ENCODE measurements at places on chromosomes 11 and 22.

DNA sequence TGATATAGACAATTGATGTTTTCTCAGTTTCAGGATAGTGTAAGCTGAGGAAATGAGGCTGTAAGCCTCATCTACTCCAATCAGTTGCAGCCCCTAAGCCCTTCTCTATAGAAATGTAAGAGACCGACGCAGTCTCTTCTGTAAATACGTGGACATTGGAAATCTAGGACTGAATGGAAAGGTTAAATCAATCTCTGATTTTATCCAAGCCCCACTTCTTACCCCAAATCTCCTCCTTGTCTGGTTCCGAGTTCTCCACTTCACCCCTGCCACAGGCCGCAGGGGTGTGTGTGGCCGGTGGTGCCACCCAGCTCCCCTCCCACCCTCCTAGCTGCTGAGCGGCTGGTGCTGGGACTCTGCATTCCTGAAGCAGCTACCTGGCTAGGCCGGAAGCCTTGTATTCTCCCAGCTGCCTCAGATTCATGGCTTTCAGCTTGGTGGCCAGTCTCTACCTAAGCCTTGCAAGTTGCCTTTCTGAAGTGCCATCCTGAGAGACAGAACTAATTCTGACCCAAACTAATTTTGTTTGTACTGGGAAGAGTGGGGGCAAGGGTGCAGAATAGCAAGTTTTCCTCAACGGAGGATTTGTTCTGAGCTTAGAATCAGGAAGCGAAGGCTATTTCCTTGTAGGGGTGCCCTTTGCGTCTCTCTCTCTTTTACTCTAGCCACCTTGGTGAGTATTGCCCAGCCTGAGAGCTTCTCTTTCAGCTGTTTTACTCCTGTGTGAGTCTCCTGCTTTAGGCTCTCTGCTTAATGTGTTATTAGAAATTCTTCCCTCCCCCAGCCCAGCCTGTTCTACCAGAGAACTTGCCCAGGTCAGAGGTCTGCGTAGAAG is 749 bp downstream of the VWA5A start:
- DNase-seq: no peak

GRCh38 chr11:1072116-1072820 is 2.4 kb upstream of the MUC2 start:
- DNase-seq: no peak

- no peak for DNase-seq
These were observed 40.4 kb upstream of the WEE1 start for GRCh38 chr11:9533058-9533457.

- DNase-seq: no peak
These were observed 368.5 kb downstream of the INSC start for GRCh38 chr11:15483205-15483604.

DNA sequence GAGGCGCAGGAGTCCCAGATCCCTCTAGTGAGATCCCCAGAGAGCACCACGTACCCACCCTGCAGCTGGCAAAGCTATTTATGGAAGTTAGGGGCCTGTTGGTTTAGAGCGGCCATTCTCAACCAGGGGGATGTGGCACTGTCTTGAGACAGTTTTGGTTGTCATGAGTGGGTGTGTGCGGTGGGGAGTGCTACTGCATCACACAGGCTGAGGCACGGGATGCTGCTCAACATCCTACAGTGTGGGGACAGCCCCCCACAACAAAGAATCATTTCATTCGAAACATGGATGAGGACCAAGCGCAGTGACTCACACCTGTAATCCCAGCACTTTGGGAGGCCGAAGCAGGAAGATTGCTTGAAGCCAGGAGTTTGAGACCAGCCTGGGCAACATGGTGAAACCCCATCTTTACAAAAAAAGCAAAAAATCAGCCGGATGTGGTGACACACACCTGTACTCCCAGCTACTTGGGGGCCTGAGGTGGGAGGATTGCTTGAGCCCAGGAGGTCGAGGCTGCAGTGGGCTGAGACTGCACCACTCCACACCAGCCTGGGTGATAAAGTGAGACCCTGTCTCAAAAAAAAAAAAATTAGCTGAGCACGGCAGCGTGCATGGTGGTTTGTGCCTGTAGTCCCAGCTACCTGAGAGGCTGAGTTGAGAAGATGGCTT is 28.2 kb downstream of the GGT5 start:
- no peak for DNase-seq

GRCh38 chr22:27297125-27297524 is 504.4 kb downstream of the MN1 start:
- no peak for DNase-seq

DNA sequence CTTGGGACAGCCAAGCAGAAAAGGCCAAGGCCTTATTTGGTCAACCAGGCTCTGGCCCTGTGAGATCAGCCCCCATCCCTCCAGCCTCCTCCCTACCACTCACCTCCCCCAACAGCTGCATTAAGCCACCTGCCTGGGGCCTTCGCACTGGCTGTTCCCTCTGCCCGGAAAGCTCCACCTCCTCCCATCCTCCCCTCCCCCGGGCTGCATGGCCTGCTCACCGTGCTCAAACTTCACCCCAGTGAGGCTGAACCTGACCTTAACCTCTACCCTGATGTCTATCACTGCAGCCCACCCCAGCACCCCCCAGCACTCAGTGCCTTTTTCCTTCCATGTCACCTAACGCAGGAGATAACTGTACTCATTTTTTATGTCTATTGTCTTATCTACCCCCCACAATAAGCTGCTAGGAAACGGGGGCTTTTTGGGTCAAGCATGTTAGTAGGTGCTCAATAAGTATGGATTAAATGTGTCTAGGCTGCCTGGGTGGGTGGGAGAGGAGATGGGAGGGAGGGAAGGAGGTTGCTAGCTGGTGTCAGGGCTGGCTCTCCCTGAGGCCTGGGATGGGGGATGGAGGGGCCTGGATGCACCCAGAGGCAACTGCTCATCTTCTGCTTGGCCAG is 912 bp downstream of the PTPRCAP start:
- no peak for DNase-seq

- peak; percentile 84 for DNase-seq
These were observed 27.0 kb downstream of the ART5 start for GRCh38 chr11:3614742-3615171.

- no peak for DNase-seq
These were observed 208.0 kb downstream of the DDX10 start for GRCh38 chr11:108872781-108873291.

GRCh38 chr22:50016308-50016987 is 3.9 kb upstream of the IL17REL start:
- no peak for DNase-seq

- DNase-seq: no peak
These were observed 134.4 kb upstream of the SORL1-AS1 start for GRCh38 chr11:121587182-121587581.
